ENCODE measurements at places on chromosomes 11 and 22.

- DNase-seq, result no peak
Measured at GRCh38 chr11:72475381-72475780, 41.0 kb upstream of the CLPB start.

- no peak for DNase-seq
Measured at GRCh38 chr22:39094717-39095389, 2.2 kb upstream of the APOBEC3H start.

DNA sequence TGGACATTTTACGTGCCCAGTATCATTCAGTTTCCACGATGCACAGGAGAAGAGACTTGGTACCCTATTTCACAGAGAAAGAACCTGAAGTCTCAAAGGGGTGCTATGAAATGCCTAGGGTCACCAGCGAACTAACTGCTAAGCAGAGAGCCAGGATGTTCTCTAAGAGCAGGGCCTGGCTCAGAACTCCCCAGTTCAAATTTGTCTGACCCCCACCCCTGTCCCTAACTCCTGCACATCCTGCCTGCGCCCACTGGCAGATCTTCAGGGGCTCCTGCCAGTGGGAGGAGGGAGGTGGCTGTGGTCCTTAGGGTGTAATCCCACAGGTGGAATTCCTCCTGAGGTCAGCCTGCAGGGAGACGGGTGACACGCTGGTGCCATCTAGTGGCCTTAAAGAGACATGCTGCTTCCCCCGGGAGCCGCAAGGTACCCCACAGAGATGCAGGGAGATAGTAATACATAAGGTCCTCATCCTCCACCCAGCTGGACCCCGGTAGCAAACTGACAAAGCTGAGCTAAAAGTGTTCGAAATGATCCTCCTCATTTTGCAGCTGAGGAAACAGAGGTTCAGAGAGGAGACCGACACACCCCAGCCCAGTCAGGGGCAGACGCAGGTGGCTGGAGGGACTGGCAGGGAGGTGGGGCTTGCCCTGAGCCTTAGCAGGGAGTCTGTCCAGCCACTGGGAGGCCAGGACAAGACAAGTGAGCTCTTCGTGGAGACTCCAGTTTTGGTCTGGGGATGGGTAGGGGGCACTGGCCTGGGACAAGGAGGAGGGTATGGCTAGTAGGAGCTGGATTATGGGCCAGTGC is 34.1 kb downstream of the MB start:
- DNase-seq, result peak; percentile 52

DNA sequence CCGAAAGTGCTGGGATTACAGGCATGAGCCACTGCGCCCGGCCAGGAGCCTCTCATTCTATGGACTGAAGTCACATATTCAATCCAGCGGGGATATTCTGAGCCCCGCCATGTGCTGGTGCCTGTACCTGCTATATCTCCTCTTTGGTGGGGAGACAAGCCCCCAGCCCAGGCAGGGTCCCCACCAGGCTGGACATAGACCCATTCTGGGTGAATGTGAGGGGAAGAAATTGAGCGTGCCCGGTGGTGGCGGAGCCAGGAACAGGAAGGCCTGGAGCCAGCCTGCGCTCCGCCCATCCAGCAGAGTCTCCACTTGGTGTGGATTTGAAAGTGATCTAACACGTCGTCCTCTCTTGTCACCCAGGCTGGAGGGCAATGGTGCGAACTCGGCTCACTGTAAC is 38.0 kb upstream of the CSNK1E start:
- DNase-seq, result no peak

- DNase-seq, result no peak
Measured at GRCh38 chr11:121961321-121961801, 154.7 kb downstream of the BLID start.

GRCh38 chr11:69193151-69193550 is 37.4 kb downstream of the SMIM38 start:
- DNase-seq, result no peak

GRCh38 chr11:63858628-63859550 is 20.0 kb downstream of the MARK2 start:
- no peak for DNase-seq

DNA sequence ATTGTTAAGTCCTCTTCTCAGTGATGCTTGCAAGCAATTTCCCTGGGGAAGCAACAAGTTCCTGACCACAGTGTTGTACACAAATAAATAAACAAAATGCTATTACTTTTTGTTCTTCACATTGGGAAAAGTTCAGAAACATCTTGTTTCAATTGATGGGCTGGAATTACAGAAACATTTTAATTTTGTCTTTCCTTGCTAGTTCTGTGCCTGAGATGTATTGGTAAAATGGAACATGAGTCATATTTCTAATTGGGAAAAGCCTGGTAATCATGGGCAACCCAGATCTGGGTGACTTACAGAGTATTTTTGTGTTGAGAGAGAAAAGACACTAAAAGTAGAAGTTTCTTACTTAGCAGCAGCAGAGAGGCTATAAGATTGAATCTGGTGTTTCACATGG is 576 bp upstream of the BLID start:
- no peak for DNase-seq

DNA sequence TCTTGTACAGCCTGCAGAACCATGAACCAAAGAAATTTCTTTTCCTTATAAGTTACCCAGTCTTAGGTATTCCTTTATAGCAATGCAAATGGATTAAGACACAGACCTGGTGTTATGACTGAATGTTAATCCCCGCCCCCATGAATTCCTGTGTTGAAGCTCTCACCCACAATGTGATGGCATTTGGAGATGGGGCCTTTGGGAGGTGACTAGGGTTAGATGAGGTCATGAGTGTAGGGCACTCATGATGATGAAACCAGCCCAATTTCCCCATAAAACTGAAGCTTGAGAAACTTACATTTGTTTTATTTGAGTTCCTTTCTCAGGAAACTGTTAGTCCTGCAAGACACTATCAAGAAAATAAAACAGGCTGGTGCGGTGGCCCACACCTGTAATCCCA is 115.8 kb upstream of the THY1 start:
- DNase-seq, result no peak

DNA sequence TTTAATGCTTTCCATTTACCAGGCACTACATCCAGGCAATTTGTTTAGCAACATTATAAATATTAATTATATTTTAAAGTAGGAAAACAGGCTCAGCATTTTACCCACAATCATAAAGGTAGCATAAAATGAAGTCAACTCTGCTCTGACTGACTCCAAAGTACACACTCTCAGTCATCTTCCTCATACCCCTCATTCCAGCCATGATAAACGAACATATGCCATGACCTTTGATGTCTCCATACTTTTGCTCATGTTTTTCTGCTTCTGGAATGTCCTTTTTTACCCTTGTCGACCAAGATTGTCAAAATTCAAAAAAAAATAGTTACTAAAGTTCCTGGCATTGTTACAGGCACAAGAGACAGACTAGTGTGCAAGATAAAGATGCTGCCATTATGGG is 77.7 kb upstream of the SOX6 start:
- no peak for DNase-seq

DNA sequence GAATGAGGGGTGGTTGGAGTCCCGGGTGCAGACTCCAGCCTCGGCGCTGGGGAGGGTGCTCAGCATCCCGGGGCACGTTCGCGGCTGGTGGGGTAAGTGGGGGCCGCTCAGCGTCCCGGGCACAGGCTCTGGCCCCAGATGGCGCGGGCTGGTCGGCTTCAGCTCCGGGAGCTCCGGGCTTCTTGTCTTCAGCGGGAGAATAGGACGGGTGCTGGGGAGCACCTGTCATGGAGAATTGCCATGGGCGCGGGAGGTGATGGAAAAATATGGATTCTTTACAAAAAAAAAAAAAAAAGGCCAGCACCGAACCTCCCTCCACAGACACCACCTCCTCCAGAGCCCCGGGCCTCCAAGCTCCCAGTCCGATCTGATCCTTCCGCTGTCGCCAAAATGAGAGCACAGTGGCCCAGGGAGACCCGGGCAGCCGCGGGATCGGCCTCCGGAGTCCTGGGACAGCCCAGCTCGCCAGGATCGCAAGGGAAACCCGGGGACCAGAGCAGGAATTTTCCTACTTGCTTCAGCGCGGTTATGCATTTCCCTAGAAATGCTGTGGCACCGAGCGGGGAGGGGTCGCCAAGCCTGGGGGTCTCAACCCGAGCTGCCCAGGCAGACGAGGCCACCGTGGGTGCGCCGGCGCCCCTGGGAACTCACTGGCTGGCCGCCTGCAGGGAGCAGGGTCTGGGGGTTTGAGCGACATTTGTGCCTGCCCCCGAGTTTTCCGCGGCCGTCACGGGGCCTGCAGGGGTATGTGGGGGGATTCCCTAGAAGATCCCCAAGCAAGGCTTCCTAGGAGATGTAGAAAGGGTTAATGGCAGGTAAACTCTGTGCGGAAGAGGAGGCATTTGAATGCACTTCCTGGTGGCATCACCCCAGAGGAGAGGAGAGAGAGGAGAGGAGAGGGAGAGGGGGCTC is 1336.9 kb downstream of the BRD1 start:
- DNase-seq, result peak; percentile 9

DNA sequence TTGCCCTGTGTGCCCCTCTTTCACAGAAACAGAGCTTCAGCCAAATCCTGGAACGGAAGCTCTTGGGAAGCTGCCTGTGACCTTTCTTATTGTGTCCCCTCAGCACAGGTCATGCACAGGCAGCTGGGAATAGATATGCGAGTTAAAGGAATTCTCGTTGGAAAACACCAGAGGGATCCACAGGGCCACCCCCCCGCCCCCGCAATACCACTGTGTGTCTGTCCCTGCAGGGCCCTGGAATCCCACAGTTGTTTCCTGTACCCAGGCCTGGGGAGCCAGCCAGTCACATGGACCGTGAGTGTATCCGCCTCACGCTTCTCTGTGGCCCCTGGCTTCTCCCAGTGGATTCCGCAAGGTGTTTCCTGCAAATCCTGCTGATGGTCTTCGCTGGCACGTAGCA is 29.0 kb downstream of the TIMP3 start:
- DNase-seq, result no peak

DNA sequence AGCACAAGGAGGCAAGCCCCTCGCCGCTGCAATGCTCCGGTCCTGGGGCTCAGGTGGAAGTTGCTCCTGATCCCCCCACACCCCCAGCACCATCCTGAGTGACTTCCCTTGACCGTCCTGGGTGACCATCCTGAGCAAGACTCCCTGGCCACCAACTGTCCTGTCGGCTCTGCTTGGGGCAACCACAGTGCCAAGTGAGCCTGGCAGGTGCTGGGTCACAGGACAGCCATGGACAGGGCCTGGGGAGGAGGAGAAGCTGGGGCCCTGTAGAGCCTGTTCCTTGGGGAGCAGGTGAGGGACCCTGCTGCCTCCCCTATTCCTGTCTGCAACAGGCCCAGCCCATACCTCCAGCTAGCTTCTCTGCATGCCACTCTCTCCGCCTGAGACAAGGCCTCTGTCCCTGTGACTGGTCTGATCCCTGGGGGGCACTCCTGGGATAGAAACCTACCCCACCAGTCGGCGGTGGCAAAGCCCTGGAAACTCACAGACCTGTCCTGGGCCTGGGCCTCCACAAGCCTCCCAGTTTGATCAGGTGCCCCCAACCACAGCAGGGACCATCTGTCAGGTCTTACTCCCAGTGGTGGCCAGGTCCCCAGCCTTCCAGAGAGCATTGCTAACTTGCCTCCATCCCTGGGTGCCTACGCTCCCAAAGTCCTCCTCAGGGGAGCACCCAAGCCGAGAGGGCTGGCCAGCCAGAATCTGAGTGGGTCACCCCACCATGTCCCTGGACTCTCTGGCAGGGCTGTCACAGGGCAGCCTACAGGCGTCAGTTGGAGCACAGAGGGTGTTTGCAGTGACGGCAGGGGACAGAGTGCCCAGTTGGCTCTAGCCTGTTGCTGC is 68.7 kb upstream of the WNT7B start:
- no peak for DNase-seq

- DNase-seq, result no peak
Measured at GRCh38 chr11:82631722-82632630, 101.7 kb downstream of the FAM181B start.

DNA sequence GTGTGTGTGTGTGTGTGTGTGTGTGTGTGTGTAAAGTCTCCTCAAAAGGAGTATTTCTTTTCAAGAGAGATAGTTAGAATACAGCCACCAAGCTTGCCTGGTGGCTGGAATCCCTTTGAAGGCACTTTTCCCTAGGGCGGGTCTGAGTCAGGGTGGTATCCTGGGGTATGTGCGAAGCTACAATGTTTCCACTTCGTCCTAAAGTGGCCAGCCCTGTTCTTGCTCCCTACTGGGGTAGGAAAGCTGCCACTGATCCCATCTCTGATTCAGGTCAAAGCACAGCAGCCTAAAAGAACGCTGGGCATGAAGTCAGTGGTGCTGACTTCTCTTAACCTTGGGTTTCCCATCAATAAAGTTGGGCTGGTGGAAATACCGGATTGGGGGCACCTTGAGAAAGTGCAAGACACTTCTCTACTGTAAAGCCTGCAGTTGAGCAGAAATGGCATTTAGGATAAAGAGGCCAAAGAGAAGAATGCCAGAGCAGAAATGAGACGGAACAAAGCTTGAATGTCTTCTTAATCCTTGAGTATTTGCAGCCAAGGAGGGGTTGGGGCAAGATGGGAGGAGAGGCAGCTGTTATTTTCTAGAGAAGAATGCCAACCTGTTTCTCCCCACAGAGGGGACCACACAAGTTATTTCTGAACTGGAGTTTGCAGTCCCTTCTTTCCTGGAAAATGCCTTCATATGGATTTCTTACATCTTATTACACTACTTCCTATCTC is 35.3 kb downstream of the ZNRF3 start:
- no peak for DNase-seq

- DNase-seq, result no peak
Measured at GRCh38 chr11:86704710-86705109, 32.3 kb upstream of the ME3 start.

GRCh38 chr11:67700548-67701262 is 26.3 kb upstream of the ALDH3B2 start:
- DNase-seq, result no peak

DNA sequence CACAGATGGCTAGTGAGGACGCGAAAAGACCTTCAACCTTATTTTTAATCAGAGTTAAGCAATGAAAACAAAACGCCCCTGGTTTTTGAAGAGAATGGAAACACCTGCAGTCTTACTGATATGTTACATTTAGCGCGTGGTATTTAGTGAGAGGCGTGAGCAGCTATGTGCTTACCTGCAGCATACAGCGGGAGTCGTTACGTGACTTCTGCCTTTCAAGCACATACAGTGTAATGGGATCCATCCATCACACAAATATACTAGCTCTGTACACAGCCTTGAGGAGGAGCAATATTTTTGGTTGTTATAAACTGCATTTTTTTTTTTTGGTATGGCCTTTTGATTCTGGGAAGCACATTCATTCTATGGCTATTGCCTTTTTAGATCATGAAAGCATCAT is 5.5 kb downstream of the KRTAP5-2 start:
- DNase-seq, result no peak

- no peak for DNase-seq
Measured at GRCh38 chr22:43090130-43090789, 1.1 kb upstream of the TTLL1 start.

GRCh38 chr11:122241566-122241965 is 125.6 kb upstream of the BLID start:
- DNase-seq, result no peak

DNA sequence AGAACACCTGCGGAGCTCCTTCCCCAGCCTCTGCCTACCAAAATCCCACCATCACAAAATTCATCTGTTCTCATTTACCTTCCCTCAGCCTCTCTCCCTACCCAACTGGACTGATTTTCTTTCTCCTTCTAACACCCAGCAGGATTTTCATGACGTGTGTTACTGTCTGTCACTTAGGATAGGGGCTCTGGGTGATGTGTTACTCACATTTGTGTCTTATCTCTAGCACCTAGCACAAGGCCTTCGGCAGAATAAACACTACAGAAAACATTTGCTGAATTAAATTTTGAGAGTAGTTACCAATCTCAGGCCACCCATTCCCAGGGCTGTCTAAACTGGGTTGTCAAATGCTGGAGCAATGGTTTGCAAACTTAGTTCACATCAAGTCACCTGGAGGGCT is 88.0 kb downstream of the NTM start:
- no peak for DNase-seq
